ENCODE measurements at places on chromosomes 1 and 21.

GRCh38 chr1:239718997-239719628 is 332.7 kb downstream of the CHRM3 start:
- no peak for DNase-seq

DNA sequence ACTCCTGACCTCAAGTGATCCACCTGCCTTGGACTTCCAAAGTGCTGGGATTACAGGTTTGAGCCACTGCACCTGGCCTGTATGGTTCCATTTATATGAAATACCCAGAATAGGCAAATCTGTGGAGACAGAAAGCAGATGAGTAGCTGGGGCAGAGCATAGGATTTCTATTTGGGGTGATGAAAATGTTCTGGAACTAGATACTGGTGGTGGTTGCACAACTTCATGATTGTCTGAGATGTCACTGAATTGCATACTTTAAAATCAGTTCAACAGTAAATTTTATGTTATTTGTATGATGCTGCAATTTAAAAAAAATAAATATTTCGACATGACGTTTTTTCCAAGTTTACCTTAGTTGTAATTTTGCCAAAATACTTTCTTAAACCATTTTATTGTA is 23.9 kb downstream of the ITSN1 start:
- no peak for DNase-seq

- no peak for DNase-seq
Observed at GRCh38 chr1:94992863-94993563, 66.1 kb upstream of the CNN3 start.

DNA sequence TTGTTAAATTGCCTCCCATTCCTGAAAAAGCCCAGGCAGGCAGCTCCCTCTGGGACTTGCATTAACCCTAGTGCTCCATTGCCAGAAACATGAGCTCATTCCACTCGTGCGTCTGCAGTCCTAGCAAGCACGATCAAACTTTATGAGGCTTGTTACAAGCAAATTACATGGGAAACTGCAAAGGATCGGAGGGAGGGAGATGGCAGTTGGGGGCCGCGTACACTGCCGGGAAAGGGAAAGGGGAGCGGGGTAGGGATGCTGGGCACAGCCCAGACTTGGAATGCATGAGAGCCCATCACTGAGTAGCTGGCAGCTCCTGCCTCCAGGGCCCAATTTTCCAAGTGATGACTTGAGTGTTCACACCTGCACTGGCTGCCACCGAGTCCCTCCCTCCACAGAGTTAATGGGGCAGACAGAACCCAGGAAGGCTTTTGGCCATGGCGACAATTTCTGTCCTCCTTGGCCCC is 169.9 kb downstream of the BRINP2 start:
- DNase-seq: no peak

DNA sequence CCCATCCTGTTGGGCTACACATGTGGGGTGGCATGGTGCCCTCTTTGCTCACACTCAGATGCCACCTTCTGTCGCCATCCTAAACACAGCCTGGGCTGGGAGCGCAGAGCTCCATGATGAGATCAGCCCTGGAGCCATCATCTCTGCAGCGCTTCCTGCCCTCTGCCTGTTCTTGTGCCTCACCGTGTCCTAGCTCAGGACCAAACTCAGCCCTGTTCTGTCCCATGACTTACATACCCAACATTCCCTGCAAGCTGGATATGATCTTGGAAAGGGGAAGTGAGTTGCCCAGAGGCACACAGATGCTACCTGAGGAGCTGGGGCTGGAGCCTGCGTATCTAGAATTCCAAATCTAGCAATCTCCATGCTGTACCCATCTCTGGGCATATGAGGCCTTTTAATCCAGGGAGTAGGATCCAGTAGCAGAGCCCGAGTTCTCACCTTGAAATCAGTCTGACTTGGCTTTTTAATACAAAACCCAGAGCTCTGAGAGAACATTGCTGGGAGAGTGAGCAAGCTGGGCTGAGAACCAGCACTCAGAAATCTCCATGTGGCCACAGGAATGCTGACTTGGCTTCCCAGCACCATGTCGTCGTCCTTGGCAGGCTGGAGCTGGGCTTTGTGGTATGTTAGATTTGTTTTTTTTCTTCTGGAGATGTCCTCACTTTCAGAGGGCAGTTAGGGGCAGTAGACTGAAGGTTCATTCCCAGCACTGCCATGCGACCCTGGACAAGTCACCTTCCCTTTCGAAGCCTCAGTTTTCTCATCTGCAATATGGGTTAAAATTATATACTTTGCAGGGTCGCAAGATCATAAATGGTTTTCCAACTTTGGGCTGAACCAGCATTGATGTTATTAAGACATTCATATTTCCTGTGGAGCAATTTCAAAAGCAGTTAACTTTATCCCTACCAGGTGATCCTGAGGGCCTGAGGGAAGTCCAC is 2.6 kb downstream of the ALPL start:
- peak; percentile 89 for DNase-seq

DNA sequence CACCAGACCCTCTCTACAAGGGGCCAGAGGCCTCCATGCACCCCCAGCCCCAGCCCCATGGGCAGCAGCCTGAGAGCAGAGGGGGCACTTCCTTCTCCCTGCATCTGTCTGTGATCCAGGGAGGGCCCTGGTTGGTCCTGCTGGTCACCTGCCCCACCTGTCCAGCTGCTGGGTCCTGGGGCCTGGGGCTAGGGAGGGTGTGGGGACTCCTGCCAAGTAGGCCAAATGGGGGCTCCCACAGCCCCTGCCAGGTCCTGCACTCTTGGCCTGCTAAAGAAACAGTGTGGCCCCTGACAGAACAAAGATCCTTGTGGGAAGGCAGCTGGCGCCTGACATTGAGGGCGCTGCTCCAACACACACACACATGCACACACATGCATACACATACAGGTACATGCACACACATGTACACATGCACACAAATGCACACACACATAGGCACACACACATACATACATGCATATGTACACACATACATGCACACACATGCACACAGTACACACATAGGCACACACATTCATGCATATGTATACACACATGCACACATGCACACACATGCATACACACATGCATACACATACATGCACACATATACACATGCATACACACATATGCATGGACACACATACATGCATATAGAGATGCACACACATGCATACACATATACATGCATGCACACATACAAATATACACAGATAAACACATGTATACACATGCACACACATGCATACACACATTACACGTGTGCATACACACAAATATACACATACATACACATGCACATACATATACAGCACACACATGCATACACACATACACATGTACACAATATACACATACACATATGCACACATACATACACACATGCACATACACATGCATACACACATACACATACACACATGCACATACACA is 49.9 kb downstream of the TRPM2 start:
- DNase-seq: no peak

DNA sequence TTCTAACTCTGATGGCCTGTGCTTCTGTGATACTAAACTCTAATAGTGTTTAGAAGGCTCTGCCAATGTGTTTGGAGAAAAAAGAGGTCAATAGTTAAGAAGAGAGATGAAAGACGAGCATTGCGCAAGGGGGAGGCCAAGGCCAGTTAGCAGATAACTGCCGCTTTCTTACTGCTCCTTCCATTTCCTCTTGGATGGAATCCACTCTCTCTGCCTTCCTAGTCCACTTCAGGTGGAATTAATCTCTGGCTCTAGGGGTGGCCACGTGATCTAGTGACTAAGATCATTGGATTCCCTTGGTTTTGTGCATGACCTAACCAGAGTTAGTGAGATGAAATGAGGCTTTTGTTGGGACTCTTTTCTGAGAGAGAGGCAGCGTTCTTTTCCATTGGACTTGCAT is 148.3 kb downstream of the ACTL8 start:
- no peak for DNase-seq

DNA sequence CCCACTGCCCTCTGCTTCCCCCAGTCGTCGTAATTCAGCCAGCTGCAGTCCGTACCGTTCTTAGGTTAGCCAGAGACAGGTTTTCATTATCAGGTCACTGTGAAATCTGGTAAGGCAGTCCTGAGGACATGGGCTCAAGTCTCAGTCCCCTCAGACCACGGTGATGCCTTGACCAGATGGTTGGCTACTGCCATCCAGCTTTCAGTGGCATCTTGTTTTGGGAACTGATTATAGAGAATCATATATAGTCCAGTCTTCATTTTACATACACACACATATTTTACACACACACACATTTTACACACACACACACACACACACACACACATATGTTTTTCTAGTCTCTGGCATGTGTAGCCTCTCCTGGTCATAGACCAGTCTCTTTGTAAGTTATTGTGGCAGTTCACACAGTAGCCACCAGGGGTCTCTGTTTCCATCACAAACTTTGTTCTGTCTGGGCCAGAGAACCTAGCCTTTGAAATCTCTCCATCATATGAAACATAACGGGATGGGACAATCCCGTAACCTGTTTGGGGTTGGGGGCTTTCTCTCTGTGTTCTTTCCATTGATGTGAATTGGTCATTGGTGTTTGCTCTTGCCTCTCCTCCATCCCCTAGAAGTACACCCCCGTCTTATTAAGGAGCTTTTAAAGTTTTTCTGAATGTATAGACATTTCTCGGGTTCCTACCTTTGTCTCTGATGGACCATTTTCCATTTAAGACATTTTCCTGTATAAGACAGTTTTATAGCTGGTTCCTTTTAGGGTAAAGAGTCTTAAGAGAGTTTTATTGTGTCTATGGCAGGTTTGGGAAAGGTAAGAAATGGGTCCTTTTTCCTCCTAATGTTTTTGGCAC is 8.4 kb upstream of the IKBKE start:
- no peak for DNase-seq

DNA sequence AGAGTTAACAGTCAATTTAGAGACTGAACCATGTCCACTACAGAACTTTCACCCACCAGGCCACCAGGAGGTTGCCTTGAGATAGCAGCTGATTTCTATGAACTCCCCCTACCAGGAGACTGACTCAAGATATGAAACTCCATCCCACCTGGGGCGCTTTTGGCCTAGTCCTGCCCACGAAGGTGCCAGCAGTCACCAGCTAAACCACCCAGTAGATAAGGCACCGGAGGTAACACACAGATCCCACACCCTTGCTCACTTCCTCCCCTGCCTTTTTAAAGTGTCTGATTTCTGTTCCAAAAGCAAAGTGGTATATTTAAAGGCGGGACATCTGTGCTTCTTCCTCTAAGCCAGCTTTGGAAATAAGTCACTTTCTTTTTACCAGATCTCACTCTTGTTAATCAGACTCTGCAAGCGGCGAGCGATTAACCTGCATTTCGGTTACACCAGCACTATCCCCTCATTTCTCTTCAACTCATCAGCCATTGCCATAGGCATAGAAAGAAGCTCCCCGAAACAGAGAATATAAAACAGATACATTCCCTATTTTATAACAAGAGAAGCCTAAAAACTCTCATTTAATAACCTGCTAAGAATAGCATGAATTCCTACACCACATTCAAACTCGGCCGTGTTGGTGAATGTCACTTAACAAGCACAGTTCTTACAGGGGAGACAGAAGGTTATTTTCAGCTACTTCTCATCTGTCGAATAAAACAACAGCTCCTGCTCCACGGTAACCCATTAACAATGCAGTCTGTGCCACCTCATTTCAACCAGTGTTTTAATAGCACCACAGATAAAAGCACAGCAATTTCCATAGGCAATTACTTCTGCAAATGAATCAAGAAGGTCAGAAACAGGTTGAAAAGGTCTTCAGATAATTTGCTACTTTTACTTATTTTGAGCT is 318.1 kb downstream of the KCNH1 start:
- no peak for DNase-seq

GRCh38 chr1:244920911-244921761 is 56.8 kb upstream of the HNRNPU start:
- DNase-seq: no peak

- DNase-seq: no peak
Observed at GRCh38 chr21:35696644-35697043, 363.7 kb downstream of the SETD4 start.

GRCh38 chr1:16484501-16484835 is 29.6 kb downstream of the RNU1-1 start:
- no peak for DNase-seq

DNA sequence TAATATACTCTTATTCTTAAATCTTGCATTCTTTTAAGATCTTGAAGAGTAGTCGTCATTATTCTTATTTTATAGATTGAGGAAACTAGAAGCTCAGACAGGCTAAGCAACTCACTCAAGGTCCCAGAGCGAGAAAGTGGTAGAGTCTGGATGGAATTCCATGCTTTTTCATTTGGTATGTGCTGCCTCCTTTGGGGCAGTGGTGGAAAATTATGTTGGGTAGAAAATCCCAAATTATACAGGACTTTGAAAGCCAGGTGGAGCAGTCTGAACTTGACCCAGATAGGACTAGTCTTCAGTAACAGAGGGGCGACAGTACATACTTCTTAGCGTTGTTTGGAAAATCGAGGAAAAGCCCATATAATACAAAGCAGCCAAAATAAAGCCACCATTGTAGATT is 205.6 kb downstream of the ATG4C start:
- no peak for DNase-seq

DNA sequence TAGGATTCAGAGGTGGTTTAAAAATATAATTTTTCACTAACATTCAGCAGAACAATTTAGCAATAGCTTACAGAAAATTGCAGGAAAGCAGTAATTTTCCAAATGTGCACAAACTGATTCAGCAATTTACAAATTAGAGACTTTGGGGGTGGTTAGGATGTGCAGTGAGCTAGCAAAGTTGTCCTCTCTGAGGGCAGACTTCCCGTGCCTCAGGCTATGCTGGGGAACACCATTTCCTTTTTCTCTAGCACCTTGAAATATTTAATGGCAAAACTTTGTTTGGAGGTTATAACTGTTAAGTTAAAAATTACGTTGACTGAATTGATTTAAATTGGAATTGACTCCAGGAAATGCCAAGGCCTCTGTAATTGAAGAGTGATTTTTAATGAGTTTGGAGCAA is 258.9 kb downstream of the PTBP2 start:
- no peak for DNase-seq

DNA sequence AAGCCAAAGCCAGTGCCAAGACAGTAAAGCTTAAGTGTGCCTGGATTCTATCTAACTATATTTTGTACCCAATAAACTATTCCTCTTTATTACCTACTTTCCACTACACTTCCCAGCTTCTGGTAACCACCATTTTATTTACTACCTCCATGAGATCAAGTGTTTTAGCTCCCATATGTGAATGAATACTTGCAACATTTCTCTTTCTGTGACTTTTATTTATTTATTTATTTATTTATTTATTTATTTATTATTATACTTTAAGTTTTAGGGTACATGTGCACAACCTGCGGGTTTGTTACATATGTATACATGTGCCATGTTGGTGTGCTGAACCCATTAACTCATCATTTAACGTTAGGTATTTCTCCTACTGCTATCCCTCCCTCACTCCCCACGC is 582.1 kb downstream of the AMY1C start:
- no peak for DNase-seq

DNA sequence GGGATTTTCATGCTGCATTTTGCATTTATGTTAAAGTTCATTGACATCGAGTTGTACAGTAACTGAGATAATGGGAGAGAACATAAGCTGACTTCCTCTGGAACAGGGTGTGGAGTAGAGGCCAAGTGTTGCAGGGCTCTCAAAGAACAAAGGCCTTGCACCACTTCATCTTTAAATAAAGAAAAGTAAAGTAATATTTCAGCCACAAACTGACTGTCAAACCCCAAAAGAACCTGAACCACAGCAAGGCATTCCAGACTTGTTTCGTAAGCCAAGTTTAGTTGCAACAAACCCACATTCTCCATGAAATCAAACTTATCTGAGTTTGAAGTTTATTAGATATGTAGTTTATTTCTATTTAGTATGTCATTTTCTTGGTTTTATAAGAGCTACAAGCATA is 19.1 kb upstream of the HMGCS2 start:
- no peak for DNase-seq

- DNase-seq: no peak
Observed at GRCh38 chr1:44554706-44555105, 119.6 kb downstream of the TMEM53 start.

GRCh38 chr1:173267453-173267945 is 60.4 kb upstream of the TNFSF4 start:
- DNase-seq: no peak

Data from AG09319 (cell line).